ENCODE measurements at places on chromosomes 7 and 10. TPM values are rescaled to one million over a fixed set of nuclear protein-coding genes. Genes with fewer than 3 reads are reported as not detected.

The MBL2 gene
- not detected for total RNA-seq

The CPED1 gene
- total RNA-seq: not detected

The SORBS1 gene
- 0.91 TPM for total RNA-seq

The ADARB2 gene
- total RNA-seq: not detected

The CAMK2B gene
- 0.15 TPM for total RNA-seq

The BLNK gene
- not detected for total RNA-seq

The ZNF107 gene
- total RNA-seq: 3.9 TPM

The OPN4 gene
- not detected for total RNA-seq

The CACNB2 gene
- not detected for total RNA-seq

The STEAP1B gene
- 0.03 TPM for total RNA-seq

The BTBD16 gene
- 0.52 TPM for total RNA-seq

The HOXA11 gene
- 0.67 TPM for total RNA-seq

The LIPN gene
- total RNA-seq: not detected

The TAC1 gene
- not detected for total RNA-seq

The ADAM22 gene
- 0.14 TPM for total RNA-seq

The LEP gene
- not detected for total RNA-seq

The RHOBTB1 gene
- 4.3 TPM for total RNA-seq

The BICC1 gene
- total RNA-seq: 30.1 TPM

The PKD2L1 gene
- total RNA-seq: not detected

The SPDYE5 gene
- total RNA-seq: not detected

The RBP4 gene
- total RNA-seq: 9.3 TPM

The KAZALD1 gene
- total RNA-seq: 2.8 TPM

The IFIT1B gene
- not detected for total RNA-seq

The VWDE gene
- 0.31 TPM for total RNA-seq

The SLC26A5 gene
- not detected for total RNA-seq

The MYO1G gene
- total RNA-seq: 0.09 TPM

The AVPI1 gene
- 85.8 TPM for total RNA-seq

The ACBD7 gene
- 1.2 TPM for total RNA-seq

The NCF1 gene
- 0.12 TPM for total RNA-seq

The C7orf33 gene
- not detected for total RNA-seq

The SOSTDC1 gene
- total RNA-seq: not detected

The CPA1 gene
- not detected for total RNA-seq

The IPMK gene
- total RNA-seq: 2.1 TPM

The CFAP46 gene
- 1.0 TPM for total RNA-seq

The UPK3BL1 gene
- total RNA-seq: 8.6 TPM

The SPDYE2 gene
- total RNA-seq: not detected

The TACC2 gene
- 86.1 TPM for total RNA-seq
